ENCODE measurements at places on chromosomes 11 and 22.
A peak's percentile ranks its signal among the peaks of the same experiment; 100 is the strongest.

DNA sequence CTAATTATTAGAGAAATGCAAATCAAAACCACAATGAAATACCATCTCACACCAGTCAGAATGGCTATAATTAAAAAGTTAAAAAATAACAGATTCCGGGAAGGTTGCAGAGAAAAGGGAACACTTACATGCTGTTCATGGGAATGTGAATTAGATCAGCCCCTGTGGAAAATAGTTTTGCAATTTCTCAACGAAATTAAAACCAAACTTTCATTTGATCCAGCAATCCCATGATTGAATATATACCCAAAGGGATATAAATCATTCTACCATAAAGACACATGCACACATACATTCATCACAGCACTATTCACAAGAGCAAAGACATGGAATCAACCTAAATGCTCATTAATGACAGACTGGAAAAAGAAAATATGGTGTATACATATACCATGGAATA lies 32.5 kb downstream of the NOX4 start:
- no peak for DNase-seq

DNA sequence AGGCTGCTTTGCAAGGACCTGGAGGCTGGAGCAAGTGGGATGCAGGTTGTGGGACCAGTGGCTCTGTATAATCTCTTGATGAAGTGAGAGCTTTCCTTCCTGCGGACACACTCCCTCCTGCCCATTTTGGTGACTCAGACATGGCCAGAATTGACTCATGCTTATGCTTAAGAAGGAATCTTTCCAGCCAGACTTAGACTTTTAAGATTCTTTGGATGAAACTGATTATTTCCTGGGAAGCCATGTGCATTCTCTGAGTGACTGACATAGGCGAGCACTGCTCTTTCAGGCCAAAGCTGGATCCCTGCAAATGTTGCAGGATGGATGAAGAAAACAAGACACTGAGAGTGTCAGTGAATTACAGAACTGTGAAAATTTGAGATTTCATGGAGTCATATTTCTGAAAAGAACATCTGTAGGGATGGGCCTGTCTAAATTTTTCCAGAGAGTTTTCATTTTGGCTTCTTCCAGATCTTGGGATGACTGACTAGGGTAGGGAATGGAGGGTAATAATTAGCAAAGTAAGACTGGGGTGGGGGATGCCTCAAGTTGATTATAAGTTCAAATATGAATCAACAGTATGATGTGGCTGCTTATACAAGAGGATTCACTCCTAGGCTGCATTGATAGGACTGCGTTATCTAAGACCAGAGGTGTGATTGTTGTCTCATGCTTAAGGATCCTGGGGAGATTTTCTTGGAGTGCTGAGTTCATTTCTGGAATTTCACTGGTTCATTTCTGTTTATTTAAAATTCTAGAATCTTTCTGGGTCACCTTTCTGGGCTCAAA lies 195.8 kb downstream of the HIPK3 start:
- DNase-seq, result no peak

- no peak for DNase-seq
Observed at GRCh38 chr11:131895865-131896264, 525.5 kb downstream of the NTM start.

DNA sequence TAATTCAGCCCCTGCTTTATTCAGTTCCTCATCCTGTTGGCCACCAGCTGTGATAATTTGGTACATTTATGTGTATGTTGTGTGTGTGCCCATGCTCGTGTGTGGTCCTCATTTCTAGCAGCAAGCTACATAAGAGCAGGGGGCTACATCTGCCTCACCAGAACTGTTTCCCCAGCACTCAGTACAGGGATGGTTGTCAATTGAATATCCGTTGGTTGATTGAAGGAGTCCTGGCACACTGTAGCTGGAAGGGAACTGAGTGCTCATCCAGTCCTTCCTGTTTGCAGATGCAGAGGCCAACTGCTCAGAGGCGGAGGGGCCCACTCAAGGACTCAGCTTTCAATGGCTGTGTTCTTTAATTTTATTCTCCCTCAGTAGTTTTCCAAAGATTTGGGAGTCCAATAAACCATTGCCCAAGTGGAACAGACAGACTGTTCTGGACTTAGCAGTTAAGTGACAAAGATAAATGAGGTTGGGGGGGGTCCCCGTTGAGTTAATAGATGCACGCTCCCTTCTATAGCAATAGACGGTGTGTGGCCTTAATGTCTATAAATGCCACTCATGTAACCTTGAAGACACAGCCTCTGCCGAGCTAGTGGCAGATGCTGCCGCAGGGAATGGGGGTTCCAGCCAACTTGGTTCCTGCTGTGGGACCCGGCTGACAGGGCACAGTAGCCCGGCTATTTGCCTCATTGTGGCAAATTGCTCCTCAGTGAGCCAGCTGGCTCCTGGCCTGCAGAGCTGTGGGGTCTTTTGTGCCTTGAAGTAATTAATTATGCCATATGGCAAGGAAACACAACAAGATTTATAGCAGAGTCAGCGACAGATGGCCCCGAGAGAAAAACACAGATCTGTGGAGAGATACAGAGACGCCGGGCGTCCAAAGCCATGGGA lies 71.4 kb upstream of the GRK3 start:
- DNase-seq, result no peak

GRCh38 chr22:23904573-23905254 lies 10.5 kb downstream of the MIF start:
- DNase-seq, result no peak

DNA sequence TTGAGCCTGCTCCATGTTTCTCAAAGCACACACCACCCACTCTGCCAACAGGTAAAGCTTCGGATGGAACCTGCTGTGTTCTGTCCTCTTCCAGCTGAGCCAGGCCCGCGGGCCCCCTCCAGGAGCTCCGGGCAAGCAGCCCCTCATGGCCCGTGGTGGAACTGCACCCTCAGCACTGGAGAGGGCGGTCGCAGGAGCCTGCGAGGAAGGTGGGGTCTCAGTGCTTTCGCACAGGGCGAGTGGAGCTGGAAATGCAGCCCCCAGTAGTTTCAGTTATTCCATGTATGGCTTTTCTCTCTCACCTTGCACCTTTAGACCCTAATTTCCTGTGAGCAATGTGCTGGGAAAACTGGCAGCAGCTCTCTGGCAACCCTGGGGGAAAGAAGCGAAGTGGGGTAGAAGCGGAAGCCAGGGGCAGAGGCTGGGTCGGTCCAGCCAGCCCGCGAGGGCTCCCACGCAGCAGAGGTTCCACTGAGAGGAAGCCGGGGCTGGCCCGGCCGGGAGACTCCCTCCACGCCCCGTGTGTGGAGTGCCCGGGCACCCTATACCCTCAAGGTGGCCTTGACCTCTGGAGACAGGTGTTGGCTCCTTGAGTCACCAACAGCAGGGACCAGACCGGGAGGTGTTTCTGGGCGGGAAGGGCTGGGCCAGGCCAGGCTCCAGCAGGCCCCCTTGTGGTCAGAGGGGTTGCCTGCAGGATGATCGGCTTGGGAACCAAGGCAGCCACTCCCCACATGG lies 119.9 kb upstream of the TMEM45B start:
- DNase-seq, result peak; percentile 40
